ENCODE measurements at places on chromosomes 5 and 9. TPM values are rescaled to one million over a fixed set of nuclear protein-coding genes. Genes with fewer than 3 reads are reported as not detected.

GRCh38 chr5:158203261-158203660, 344.3 kb upstream of the CLINT1 start:
- no peaks in the 10 kb centered on the region for H3K27me3 ChIP-seq
- H3K4me1 ChIP-seq = peaks cover 6% of the 10 kb centered on the region
- DNase-seq = no peak

- no peak overlapping the region for H3K4me3 ChIP-seq
- DNase-seq = no peak
- no peaks in the 10 kb centered on the region for H3K27me3 ChIP-seq
- no peak overlapping the region for H3K27ac ChIP-seq
- no peaks in the 10 kb centered on the region for H3K36me3 ChIP-seq
Observed at GRCh38 chr9:7313389-7313788, 486.2 kb downstream of the DMAC1 start.

DNA sequence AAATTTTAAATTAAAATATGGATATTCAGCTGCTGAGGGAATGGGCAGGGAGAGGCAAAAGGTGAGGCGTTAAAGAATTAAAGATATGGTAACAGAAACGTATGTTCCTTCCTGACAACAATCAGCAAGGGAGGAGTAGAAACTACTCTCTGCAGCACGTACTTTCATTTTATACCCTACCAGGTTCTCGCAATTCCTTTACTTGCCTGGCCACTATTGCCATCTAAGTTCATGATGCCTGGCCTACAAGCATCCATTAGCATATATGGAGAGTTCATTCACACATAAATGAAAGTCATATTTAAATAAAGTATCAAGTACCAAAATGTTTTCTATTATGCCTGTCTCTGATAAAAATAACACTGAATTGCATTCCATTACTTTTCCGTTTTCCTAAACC, 125.1 kb downstream of the BNC2 start:
- H3K27ac ChIP-seq = no peak overlapping the region
- H3K4me1 ChIP-seq = no peaks in the 10 kb centered on the region
- no peak for DNase-seq
- no peaks in the 10 kb centered on the region for H3K36me3 ChIP-seq
- no peaks in the 10 kb centered on the region for H3K27me3 ChIP-seq
- no peak overlapping the region for H3K4me3 ChIP-seq

- no peak overlapping the region for H3K4me3 ChIP-seq
- no peaks in the 10 kb centered on the region for H3K4me1 ChIP-seq
Observed at GRCh38 chr5:154087260-154087659, 48.5 kb downstream of the MFAP3 start.

GRCh38 chr9:34492051-34492450, 30.7 kb downstream of the ENHO start:
- no peaks in the 10 kb centered on the region for H3K27me3 ChIP-seq
- H3K36me3 ChIP-seq = no peaks in the 10 kb centered on the region
- no peak overlapping the region for H3K27ac ChIP-seq
- DNase-seq = no peak

DNA sequence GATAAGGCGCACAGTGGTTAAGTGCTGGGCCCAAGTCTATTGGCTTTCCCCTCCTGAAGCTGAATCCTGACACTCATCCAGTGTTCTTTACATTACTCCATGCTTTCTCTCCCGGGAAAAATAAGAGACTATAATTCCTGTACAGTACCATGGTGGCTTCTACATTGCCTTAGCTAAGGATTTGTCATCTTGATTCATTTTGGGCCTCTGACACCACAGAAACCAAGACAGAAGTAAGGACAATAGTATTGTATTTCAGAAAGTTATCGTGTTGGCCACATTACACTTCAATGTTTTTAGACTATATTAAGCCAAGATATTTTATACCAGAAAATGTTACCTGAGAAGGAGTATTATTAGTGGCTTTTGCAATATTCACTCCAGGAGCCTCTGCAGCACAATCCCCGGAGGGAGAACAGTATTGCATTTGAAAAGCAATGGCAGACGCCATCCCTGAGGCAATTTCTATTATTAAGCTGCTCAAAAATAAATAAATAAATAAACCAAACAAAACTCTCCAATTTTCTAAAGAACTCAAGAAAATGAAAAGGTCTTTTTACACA, 267.9 kb downstream of the ENC1 start:
- no peak for DNase-seq
- no peaks in the 10 kb centered on the region for H3K36me3 ChIP-seq
- no peaks in the 10 kb centered on the region for H3K27me3 ChIP-seq
- no peak overlapping the region for H3K27ac ChIP-seq

GRCh38 chr9:23693374-23693773, 132.7 kb downstream of the ELAVL2 start:
- H3K27me3 ChIP-seq = no peaks in the 10 kb centered on the region
- H3K4me3 ChIP-seq = no peak overlapping the region
- DNase-seq = no peak
- H3K4me1 ChIP-seq = no peaks in the 10 kb centered on the region
- H3K27ac ChIP-seq = no peak overlapping the region

DNA sequence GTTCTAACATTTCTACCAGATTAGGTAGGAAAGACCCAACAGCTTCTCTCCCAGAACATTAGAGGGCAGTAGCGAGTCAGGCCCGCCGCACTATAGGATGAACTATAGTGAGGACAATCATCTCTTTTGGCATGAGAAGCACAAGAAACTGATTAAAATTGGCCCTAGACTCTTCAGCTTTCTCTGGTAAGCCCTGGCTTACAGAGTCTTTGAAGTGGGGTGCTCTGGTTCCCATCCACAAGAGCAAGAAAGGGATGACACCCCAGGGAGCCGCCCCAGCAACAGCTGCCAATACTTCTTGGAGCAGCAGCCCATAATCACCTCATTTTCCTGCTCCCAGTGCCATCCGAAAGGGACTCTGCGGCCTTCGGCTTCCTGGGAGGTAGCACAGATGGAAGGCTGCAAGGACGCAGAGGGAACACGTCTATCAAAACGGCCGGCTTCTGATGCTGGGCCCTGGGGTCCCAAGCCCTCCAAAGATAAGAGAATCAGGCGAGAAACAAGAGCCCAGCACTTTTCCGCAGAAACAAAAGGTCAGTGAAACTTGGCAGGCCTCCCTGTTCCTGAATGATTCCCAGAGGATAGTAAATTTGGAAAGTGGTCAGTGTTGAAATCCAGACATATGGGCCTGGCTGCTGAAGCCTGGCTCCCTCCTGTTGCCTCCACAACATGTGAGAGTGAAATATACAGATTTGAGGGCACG, 69.3 kb downstream of the HSD17B3 start:
- peak overlapping the region; percentile 63 for H3K27ac ChIP-seq
- H3K27me3 ChIP-seq = no peaks in the 10 kb centered on the region
- H3K4me1 ChIP-seq = peaks cover 7% of the 10 kb centered on the region
- no peak overlapping the region for H3K4me3 ChIP-seq
- H3K36me3 ChIP-seq = no peaks in the 10 kb centered on the region

DNA sequence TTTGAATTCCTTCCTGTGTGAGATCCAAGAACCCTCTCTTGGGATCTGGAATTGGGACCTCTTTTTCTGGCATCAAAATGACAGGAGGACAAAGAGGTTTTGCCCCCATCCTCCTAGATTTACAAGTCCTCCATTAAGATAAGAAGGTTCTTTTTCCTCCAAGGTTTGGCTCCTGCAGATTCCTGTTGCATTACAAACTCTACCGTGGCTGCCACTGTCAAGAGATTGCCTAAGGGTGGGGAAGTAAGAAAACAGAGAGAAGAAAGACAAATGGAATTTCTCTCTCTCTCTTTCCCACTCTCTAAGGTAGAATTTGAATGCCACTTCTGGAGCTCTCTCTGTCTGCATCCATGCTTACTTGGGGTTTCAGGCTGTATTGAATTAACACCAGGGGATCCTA, 12.0 kb upstream of the SVEP1 start:
- no peaks in the 10 kb centered on the region for H3K4me1 ChIP-seq
- H3K4me3 ChIP-seq = no peak overlapping the region
- no peak for DNase-seq

DNA sequence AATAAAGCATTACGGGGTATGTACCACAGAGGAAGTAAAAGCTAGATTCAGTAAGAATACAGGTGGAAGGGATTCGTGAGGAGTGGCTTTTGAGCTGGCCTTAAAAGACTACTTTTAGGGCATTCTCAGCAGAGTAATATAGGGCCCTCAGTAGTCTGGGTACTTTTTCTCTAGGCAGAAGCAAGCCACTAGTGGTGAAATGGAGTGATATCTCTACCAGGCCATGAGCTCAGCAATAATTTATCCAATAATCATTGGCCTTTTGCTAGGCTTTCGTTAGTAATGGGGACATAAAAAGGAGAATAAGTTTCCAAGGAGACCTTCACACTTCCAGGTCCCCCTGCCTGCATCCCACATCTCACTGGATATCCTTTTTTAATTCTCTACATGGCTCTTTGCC, 1.7 kb downstream of the POLR3G start:
- H3K4me3 ChIP-seq = no peak overlapping the region
- H3K4me1 ChIP-seq = peaks cover 15% of the 10 kb centered on the region
- H3K27me3 ChIP-seq = no peaks in the 10 kb centered on the region

DNA sequence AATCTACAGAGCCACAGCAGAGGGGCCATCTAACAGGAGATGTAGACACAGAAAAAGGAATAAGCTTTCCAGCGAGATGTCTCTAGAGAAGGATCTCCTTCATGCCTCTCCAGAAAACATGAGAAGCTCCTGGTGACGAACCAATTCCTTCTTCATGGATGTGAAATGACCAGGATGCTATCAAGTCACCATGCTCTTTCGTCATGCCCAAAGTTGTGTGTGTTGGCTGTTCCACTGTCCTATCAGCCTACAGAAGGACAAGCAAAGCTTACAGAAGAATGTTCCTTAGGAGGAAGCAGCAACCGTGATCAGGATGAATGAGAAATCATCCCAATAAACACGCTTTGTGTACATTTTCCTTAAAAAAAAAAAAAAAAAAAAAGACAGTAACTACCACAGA, 54.4 kb downstream of the ALDH7A1 start:
- H3K36me3 ChIP-seq = peaks cover 6% of the 10 kb centered on the region
- no peak overlapping the region for H3K4me3 ChIP-seq
- no peak overlapping the region for H3K27ac ChIP-seq
- H3K27me3 ChIP-seq = no peaks in the 10 kb centered on the region
- H3K4me1 ChIP-seq = no peaks in the 10 kb centered on the region

The DNAI1 gene
- 3.5 TPM for total RNA-seq

The TLX3 gene
- 0.50 TPM for total RNA-seq

The PRPF4 gene
- 30.6 TPM for total RNA-seq

The SLC2A6 gene
- total RNA-seq = 5.7 TPM

The IL5 gene
- total RNA-seq = not detected

All from spinal cord (tissue), 10 donors.